ENCODE measurements at places on chromosomes 16 and 17. TPM values are rescaled to one million over a fixed set of nuclear protein-coding genes. Genes with fewer than 3 reads are reported as not detected.

Gene RHOT2
- 96.0 TPM for total RNA-seq

Gene AOC3
- 0.27 TPM for total RNA-seq

Gene UNC45B
- total RNA-seq = not detected

Gene KRTAP4-6
- total RNA-seq = not detected

Gene KIF19
- 0.84 TPM for total RNA-seq

Gene HS3ST3A1
- not detected for total RNA-seq

Gene ZNF48
- total RNA-seq = 15.3 TPM

Gene TBC1D3G
- not detected for total RNA-seq

Gene TTYH2
- total RNA-seq = 1.1 TPM

Gene KCTD19
- total RNA-seq = 0.44 TPM

Gene CCT6B
- total RNA-seq = 0.78 TPM

Gene SCIMP
- not detected for total RNA-seq

Gene FBXO47
- not detected for total RNA-seq

Gene TBC1D3D
- total RNA-seq = 2.7 TPM

Gene FZD2
- 4.4 TPM for total RNA-seq

Measured in endothelial cell of umbilical vein (primary cell).